ENCODE measurements at places on chromosomes 6 and 20. TPM values are rescaled to one million over a fixed set of nuclear protein-coding genes. Genes with fewer than 3 reads are reported as not detected.

Gene SERINC1
- polyA plus RNA-seq, result 160 TPM

Gene CRISP2
- not detected for polyA plus RNA-seq

Gene IYD
- not detected for polyA plus RNA-seq

DNA sequence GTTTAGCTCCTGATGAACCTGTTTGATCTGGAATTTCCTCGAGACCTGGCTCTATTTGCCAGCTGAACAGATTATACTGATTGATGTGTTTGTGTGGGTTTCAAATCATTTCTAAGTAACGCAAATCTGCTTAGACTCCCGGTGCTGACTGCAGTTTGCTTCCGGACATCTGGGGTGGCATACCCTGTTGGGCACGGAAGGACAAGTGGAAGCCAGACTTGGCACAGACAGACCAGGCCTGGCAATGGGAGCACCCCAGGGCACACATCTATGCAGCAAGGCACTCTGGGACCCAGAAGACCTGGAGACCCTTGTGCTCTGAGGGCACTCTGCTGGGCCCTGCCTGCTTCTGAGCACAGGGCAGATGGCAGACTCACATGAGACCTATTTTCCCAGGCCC, 433.7 kb upstream of the CHD6 start:
- DNase-seq, result no peak

DNA sequence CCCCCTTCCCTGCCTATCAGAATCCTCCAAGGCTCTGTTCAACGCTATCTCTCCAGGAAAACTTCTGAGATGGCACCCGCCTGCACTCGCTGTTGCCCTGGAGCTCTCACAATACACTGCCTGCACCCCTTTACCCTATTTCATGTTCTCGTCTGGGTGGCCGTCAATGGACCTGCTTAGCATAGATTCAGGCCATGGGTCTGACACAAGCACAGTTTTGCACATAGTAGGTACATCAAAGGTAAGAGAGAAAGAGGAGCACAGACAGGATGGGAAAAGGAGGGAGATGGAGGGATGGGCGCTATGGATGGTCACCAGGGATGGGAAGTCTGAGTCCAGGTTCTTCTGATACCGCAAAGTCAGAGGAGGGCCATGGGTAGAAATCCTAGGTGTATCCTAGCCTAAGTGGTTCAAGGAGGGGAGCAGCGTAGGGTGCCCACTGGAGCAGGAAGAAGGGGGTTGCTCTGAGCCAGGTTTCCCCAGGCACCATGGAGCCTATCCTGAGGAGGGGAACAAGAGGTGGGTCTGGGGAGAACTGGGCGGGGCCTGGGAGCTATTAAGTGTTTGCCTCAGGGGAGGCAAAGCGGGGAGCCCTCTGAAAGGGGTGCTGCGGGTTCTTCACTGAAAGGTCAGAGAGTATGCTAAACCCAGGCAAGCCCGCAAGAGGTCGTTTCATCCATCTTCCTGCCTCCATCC, 89.3 kb downstream of the MRPL14 start:
- no peak for DNase-seq

GRCh38 chr6:118280210-118280609, 267.9 kb upstream of the PLN start:
- no peak for DNase-seq

- no peak for DNase-seq
Measured at GRCh38 chr6:2462831-2463230, 217.4 kb upstream of the GMDS start.

Gene SLC52A3
- not detected for polyA plus RNA-seq

- DNase-seq, result no peak
Measured at GRCh38 chr6:107800564-107801164, 23.4 kb downstream of the SCML4 start.

GRCh38 chr6:29506446-29507067, 18.8 kb upstream of the MAS1L start:
- no peak for DNase-seq

Gene LPIN3
- polyA plus RNA-seq, result not detected

DNA sequence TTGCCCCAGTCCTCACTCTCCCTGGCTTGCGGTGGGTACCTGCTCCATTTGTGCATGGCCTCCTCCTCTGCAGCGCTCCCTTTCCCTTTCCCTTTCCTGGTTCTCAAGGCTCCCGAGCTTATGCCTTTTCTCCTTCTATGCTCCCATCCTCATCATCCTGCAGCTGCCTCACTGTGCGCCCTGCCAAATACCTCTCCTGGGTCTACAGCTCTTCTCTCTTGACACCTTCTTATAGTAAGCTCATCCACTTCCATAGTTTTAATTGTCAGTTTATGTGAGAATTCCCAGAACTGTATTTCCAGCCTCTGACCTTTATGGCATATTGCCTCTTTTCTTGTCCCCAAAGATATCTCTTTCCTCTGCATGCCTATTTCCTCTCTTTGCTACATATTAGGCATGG, 5.9 kb downstream of the ADGRF5 start:
- no peak for DNase-seq

DNA sequence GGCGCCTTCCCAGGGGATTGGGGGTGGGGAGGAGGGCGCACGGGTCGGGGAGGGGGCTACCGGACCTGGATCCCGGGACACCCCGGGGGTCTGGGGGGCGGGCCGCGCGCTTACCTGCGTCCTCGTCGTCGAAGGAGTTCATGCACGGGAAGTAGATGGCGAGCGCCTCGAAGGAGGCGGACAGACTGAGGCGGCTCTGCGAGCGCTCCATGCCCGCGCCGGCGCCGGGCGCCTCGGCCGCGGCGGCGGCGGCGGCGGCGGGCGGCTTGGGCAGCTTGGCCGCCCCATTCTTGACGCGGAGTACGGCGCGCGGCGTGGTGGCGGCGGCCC, 320 bp downstream of the RIMS4 start:
- no peak for DNase-seq

DNA sequence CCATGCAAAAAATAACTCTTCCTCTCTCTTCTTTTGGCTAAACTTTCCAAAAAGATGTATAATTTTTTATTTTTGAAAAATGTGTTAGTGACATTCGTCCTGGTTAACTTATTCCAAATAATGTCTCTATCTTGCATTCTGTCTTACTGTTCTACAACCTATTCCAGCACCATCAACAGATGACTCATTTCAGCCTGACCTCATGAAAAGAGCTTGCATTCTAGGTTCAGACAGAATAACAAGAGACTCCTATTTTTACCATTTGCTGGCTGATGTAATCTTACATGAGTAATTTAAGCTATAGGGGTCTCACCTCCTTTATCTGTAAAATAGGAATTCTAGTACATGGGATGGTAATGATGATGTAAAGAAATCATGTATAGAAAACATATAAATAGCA, 109.0 kb downstream of the FUT9 start:
- DNase-seq, result no peak

GRCh38 chr6:97423190-97423589, 140.2 kb upstream of the MMS22L start:
- DNase-seq, result no peak

- DNase-seq, result no peak
Measured at GRCh38 chr20:458776-459175, 3.6 kb downstream of the TBC1D20 start.

DNA sequence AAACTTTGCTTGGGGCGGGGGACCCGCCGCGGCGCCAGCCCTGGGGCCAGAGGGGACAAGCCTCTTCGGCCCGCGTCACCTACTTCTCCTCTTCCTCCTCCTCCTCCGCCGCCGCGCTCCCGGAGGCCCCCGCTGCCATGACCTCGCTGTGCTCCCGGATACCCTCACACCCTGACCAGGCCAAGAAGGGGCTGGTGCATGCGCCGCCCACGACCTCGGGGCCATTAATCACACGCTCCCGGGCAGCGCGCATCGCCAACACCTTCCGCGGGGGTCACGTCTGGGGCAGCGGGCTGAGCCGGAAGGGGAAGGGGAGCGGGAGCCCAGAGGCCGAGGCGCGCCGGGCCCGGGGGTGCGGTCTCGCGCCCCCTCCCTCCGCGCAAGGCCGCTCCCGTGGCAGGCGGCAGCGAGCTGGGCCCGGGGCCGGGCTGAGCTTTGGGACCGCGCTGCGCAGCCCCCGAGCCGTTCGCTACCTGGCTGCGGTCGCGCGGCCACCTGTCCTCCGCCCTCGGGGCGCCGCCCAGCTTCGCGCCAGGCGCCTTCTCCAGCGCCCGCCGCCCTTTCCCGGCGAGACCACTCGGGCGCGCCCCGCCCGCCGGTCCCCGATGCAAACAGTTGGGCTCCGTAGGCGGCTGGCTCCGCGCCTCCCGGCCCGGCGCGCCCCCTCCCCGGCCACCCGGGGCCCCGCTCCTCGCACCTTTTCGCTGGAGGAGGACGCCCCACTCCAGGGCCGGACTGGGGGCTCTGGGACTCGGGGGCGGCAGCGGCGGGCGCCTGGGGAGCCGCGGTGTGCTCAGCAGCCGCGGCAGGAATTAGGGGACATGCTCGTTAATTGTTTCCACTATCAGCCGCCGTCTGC, 575 bp upstream of the CNR1 start:
- no peak for DNase-seq

Gene SYNDIG1
- polyA plus RNA-seq, result not detected

GRCh38 chr6:155107432-155108069, 112.4 kb downstream of the TIAM2 start:
- no peak for DNase-seq

- no peak for DNase-seq
Measured at GRCh38 chr6:154549179-154549578, 38.7 kb upstream of the CNKSR3 start.

Data from CD4-positive, CD25-positive, alpha-beta regulatory T cell (primary cell).